ENCODE measurements at places on chromosomes 6 and 20.

DNA sequence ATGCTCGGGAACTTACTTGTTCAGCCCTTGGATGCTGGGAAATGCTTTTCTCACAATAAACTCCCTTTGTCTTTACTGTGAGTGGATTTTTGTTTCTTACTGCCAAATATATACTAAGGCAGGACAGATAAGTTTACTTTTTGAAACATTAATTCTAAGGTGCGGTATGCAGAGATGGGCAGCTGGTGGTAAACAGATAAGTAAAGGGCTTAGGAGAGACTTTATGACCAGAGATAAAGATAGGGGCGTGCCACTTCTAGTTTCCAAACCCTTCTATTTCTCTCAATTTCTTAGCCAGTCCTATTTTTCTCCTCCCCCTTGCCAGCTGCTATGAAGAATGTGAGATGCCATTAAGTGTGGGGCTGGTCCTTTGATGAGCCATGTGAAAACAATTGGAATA, 16.3 kb downstream of the SAMD3 start:
- no peak for DNase-seq

DNA sequence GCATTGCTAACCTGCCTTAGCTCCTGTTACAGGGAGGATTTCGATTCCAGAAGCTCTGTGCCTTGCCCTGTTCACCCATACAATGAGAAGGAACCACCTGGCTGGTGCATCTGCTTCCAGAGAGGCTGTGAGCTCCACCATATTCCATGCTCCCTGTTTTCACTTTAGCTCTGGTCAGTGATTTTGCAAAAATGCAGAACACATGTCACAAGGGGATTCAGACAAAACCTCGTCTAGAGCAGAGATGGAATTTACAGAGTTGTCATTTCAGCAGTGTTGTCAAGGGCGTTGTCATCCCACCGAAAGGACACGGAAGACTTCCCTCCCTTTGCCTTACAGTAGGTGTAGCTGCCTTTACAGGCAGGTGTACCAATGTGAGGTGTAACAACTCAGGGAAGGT, 223.0 kb upstream of the ARID1B start:
- DNase-seq, result no peak

- DNase-seq, result no peak
Measured at GRCh38 chr6:19754686-19755085, 82.5 kb upstream of the ID4 start.

DNA sequence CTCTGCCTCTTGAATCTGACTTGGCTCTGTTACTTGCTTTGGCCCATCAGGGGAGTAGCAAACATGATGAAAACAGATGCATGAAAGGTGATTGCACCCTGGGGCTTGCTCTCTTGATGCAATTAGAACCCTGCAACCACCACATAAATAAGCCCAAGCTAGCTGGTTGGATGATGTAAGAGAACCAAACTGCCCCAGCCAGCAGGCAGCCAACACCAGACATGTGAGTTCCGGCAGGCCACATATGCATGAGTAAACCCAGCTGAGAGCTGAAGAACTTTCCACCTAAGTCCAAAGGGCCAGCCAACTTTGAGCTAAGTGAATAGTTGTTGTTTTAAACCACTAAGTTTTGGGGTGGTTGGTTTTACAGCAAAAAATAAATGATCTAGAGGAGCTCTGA, 268.4 kb downstream of the FARS2 start:
- DNase-seq, result peak; percentile 66

DNA sequence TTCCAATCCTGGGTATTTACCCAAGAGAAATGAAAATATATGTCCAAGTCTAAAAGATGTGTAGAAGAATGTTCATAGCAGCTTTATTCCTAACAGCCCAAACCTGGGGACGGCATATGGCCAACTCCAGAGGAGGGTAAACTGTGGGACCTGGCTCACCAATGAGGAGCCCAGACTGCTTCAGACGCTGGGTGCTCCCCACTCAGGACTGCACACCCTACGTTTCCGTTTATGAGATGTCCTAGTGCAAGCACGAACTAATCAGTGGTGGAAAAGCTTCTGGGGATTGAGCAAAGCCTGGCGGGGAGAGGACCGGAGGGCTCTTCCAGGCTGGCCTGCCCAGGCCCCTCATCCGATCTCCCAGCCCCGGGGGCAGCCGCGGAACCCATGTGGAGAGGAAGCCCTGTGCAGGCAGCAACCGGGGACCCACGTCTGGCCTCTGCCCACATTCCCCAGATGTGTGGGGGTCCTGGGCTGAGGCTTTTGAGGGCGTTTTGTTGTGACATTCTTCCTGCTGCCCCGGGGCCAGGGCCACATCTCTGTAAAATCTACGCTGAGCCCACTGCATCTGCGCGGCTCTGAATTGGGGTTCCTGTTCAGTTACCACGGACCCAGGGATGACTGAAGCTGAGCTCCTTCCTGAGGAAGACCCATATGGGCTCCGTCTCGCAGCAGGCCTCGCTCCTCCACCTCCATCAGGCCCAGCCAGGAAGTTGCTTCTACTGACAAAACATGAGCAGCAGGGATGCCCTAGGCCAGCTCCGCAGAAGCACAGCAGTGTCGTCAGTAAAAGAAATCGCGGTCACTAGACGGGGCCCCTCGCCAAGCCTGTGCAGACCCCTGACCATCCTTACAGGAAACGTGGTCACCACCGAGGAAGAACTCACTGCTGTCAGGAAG, 188.0 kb downstream of the DLL1 start:
- no peak for DNase-seq

DNA sequence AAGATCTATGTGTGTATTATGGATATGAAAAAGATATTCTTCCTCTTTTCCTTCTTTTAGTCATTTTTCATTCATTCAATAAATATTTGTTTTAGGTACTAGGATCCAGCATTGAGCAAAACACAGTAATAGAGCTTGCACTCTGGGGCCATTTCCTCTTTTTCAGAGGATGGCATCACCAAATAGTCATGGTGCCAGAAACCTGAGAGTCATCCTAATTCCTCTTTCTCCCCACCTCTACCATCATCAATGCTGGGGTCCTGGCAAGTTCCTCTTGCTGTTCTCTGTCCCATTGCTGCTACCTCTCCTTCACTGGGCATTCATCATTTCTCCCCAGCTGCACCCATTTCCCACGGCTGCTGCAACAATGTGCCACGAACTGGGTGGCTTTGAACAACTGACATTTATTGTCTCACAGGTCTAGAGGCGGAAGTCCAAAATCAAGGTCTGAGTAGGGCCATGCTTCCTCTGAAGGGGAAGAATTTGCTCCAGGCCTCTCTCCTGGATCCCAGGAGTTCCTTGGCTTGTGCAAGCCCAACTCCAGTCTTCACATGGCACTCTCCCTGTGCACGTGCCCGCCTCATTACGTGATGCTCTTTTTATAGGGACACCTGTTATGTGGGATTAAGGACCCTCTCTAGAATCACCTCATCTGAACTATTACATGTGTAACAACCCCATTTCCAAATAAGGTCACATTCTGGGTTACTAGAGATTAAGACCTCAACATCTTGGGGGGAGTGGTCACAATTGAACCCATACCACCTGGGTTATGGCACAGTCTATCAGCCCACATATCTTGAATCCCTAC, 9.5 kb upstream of the IGF2R start:
- DNase-seq, result no peak

GRCh38 chr20:63122626-63123025, 93.3 kb downstream of the YTHDF1 start:
- DNase-seq, result no peak

Data from fibroblast of mammary gland (primary cell).